ENCODE measurements at places on chromosomes 6 and 20. TPM values are rescaled to one million over a fixed set of nuclear protein-coding genes. Genes with fewer than 3 reads are reported as not detected.

The HRH3 gene
- not detected for polyA plus RNA-seq

The DEFB124 gene
- polyA plus RNA-seq = not detected

The FANCE gene
- 4.6 TPM for polyA plus RNA-seq

GRCh38 chr20:11697055-11697454 is 220.6 kb upstream of the BTBD3 start:
- no peaks in the 10 kb centered on the region for H3K4me1 ChIP-seq
- H3K36me3 ChIP-seq = no peaks in the 10 kb centered on the region
- no peaks in the 10 kb centered on the region for H3K27me3 ChIP-seq
- H3K4me3 ChIP-seq = no peak overlapping the region
- no peak for DNase-seq

The EYS gene
- not detected for polyA plus RNA-seq

- H3K4me3 ChIP-seq = no peak overlapping the region
- H3K27ac ChIP-seq = no peak overlapping the region
- no peaks in the 10 kb centered on the region for H3K4me1 ChIP-seq
- no peak for DNase-seq
- no peaks in the 10 kb centered on the region for H3K36me3 ChIP-seq
Observed at GRCh38 chr6:146856296-146856695, 257.5 kb downstream of the ADGB start.

DNA sequence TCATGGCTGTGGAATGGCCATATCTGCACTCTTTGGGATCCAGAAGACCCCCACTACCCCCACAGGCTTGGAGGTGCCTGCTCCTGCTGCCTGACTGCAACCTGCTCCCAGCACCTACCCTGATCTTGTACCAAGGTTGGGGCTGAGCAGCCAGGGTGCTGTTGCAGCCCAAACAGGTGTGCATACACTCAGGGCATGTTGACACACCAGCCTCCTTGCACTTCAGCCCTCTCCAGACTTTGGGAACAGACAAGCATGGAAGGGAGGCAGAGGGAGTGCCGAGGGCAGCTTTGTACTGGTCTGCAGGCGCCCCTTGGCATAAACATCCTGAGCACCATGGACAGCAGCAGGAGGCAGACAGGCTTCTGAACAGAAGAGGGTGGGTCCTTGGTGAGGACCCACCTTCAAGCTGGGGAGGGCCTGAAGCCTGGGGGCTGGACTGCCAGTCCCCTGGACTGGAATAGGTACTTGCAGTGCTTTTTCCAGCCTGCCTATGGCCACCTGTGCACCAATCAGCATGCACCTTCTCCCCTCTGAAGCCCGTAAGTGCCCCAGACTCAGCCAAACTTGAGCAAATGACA is 1675.8 kb downstream of the HACE1 start:
- H3K4me3 ChIP-seq = no peak overlapping the region
- no peak for DNase-seq
- H3K4me1 ChIP-seq = no peaks in the 10 kb centered on the region
- H3K36me3 ChIP-seq = no peaks in the 10 kb centered on the region
- H3K27me3 ChIP-seq = no peaks in the 10 kb centered on the region

- no peaks in the 10 kb centered on the region for H3K27me3 ChIP-seq
- no peaks in the 10 kb centered on the region for H3K36me3 ChIP-seq
- H3K4me1 ChIP-seq = no peaks in the 10 kb centered on the region
- no peak overlapping the region for H3K4me3 ChIP-seq
Observed at GRCh38 chr20:61437280-61438206, 185.5 kb downstream of the CDH4 start.

- peak; percentile 73 for DNase-seq
- H3K4me1 ChIP-seq = no peaks in the 10 kb centered on the region
- no peak overlapping the region for H3K4me3 ChIP-seq
- H3K36me3 ChIP-seq = no peaks in the 10 kb centered on the region
Observed at GRCh38 chr6:235763-236360, 56.4 kb upstream of the DUSP22 start.

The CST1 gene
- not detected for polyA plus RNA-seq

DNA sequence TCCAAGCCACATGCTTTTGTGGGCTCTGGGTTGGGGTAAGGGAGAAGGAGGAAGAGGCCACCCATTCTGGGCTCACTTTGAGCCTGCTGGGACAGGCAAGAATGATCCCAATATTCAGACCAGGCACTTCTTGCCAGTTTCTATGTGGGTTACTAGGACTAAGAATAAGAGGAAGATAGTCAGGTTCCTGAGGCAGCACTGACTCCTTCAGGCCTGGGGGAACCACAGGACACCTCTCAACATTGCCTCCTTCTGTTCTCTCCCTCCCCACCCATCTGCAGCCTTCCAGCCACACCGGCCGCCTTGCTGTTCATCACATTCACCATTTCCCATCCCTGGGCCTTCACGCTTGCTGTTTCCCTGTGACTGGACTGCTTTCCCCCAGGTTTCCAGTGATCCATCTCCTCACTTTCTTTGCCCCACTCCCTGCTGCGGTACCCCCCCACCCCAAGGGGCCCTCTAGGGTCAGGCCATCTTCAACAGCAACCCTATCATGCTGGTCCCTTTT is 69.2 kb upstream of the SIRPA start:
- DNase-seq = no peak
- H3K36me3 ChIP-seq = no peaks in the 10 kb centered on the region
- no peak overlapping the region for H3K4me3 ChIP-seq
- no peaks in the 10 kb centered on the region for H3K4me1 ChIP-seq

The RIMS4 gene
- not detected for polyA plus RNA-seq

DNA sequence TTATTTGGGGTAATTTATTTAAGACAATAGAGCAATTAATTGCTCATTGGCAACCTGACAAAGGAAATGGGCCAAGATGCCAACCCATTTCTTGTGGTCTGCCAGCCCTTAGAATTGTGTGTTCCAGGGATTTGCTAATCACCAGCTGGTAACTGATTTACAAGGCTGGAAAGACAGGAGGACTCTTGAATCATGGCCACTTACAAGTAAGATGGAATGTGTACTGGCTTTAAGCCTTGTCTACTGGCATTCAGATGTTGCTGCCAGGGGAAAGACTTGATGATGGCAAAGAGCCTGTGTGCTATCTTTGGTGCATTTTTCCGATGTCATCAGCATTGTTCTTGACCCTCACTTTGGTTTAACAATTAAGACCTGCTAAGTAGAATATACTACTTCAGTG is 91.0 kb downstream of the BCKDHB start:
- no peak for DNase-seq
- H3K36me3 ChIP-seq = no peaks in the 10 kb centered on the region
- no peaks in the 10 kb centered on the region for H3K27me3 ChIP-seq
- no peak overlapping the region for H3K4me3 ChIP-seq

DNA sequence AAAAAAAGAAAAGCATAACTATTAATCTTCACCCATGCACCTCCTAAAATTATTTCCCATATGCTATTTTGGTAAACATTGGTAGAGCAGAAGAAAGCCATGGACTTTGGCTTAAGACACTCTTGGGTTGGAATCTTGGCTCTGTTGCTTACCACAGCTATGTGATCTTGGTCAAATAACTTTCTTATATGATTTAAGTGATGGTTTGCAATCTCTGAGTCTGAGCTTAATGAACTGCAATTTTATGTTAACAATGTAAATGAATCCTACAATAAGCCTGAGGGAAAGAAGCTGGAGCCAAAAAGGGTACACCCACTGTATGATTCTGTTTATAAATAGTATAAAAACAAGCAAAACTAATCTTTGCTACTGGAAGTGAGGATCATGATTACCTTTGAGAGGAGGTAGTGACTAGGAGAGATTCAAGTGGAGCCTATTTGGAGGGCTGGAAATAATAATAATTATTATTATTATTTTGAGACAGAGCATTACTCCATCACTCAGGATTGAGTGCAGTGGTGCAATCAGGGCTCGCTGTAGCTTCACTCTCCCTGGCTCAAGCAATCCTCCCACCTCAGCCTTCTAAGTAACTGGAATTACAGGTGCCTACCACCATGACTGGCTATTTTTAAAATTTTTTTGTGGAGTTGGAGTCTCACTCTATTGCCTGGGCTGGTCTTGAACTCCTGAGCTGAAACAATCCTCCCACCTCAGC is 34.5 kb downstream of the ABRACL start:
- no peak overlapping the region for H3K27ac ChIP-seq
- no peaks in the 10 kb centered on the region for H3K4me1 ChIP-seq
- no peaks in the 10 kb centered on the region for H3K27me3 ChIP-seq
- DNase-seq = no peak
- H3K4me3 ChIP-seq = no peak overlapping the region
- no peaks in the 10 kb centered on the region for H3K36me3 ChIP-seq

- H3K4me1 ChIP-seq = no peaks in the 10 kb centered on the region
- no peak overlapping the region for H3K4me3 ChIP-seq
- no peak for DNase-seq
- no peaks in the 10 kb centered on the region for H3K36me3 ChIP-seq
- no peaks in the 10 kb centered on the region for H3K27me3 ChIP-seq
- H3K27ac ChIP-seq = no peak overlapping the region
Observed at GRCh38 chr6:118679327-118679901, 28.0 kb upstream of the CEP85L start.

DNA sequence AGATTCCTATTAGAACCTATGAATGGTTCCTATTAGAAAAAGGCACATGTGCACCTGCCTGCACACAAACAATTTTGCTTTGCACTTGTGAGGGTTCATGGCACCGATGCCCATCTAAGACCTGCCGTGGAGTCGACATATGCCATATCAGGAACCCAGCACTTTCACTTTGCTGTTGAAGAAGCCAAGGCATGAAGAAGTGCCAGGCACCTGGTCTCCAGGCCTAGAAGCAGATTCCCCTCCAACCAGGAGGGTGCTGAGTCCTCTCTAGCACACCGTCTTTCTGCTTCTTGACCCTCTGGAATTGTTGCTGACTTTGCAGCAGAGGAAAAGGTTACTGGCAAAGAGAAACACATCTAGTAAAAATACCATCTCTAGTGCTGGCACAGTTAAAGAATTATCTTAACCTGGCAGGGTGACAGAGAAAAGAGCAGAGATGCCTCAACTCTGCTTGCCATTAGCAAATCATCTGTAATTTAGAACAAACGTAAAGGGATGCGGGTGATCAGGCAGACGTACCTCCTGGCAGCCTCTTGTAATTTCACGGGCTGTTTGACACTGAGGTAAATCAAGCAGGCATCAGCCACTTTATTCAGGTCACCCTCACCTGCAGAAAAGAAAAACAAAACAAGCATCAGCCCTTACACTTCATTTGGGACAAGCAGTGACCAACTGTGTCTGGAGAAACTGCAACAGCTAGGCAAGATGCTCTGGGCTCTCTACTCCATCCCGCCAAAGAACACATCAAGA is 37.2 kb downstream of the TTI1 start:
- H3K36me3 ChIP-seq = peaks cover 19% of the 10 kb centered on the region
- peaks cover 2% of the 10 kb centered on the region for H3K4me1 ChIP-seq
- no peak for DNase-seq
- no peaks in the 10 kb centered on the region for H3K27me3 ChIP-seq

The FOXC1 gene
- 0.27 TPM for polyA plus RNA-seq

GRCh38 chr6:158110986-158111385 is 57.1 kb downstream of the SERAC1 start:
- H3K4me1 ChIP-seq = no peaks in the 10 kb centered on the region
- DNase-seq = no peak
- peaks cover 16% of the 10 kb centered on the region for H3K36me3 ChIP-seq

All from small intestine (tissue), 16 donors.